Stimulated activated CD8-positive, alpha-beta memory T cell treated with anti-CD3 and anti-CD28 coated beads, Interleukin-15, amount 100 ng/mL, for 24 hours (primary cell): ENCODE measurements at places on chromosomes 2 and 18.

DNA sequence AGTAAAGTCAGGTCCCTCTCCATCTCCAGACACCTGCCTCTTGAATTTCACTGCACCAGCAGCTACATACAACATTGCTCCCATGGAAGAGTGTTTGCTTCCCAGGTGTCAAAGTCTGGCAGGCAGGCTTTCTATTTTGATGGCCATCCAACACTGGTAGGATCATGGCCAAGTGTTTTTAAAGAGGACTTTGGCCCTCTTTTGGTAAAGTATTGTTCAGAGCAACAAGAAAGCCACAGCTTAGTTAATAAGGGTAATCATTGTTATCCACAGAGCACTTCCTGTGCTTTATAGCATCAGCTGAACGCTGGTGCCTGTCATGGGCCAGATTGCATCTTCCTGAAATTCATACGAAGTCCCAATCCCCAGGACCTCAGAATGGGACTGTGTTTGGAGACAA is 133.2 kb downstream of the NCK2 start:
- DNase-seq = no peak

DNA sequence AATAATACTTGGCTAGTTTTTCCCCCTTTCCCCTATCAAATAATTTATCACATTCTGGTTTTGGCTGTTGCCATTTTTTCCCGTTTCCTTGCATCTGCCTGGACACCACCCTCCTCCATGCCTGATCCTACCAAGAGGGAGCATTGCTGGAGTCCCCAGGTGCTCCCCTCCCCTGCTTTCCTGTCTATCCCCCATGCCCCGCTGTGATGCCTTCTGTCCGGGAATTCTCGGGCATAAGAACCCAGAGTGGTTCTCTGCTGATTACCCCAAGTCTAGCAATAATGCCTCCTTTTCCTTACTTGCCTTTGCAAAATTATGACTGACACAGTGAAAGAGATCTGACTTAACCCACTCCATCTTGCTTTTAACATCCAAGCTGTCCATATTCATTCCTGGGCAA is 248.0 kb upstream of the PXDN start:
- no peak for DNase-seq

GRCh38 chr2:222690564-222691200 is 19.2 kb downstream of the MOGAT1 start:
- peak; percentile 38 for DNase-seq

- DNase-seq = no peak
Measured at GRCh38 chr2:164839914-164840457, 1.6 kb downstream of the COBLL1 start.

DNA sequence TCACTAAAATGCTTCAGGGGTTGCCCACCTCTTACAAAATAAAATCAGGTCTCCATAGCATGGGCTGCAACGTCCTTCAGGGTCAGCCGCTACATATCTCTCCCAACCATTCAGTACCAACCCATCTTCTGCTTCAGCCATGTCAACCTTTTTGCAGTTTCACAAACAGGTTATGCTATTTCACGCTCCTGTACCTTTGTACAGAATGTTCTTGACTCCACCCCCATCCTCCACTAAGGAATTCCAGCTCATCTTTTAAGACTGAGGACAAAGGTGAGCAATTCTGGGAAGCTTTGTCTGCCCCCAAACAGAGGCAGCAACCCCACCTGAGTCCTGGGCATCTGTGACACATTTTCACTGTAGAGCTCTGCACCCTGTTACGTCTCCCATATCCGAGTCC is 8.8 kb upstream of the EVA1A start:
- no peak for DNase-seq

GRCh38 chr2:97760480-97761049 is 47.2 kb downstream of the ZAP70 start:
- no peak for DNase-seq

DNA sequence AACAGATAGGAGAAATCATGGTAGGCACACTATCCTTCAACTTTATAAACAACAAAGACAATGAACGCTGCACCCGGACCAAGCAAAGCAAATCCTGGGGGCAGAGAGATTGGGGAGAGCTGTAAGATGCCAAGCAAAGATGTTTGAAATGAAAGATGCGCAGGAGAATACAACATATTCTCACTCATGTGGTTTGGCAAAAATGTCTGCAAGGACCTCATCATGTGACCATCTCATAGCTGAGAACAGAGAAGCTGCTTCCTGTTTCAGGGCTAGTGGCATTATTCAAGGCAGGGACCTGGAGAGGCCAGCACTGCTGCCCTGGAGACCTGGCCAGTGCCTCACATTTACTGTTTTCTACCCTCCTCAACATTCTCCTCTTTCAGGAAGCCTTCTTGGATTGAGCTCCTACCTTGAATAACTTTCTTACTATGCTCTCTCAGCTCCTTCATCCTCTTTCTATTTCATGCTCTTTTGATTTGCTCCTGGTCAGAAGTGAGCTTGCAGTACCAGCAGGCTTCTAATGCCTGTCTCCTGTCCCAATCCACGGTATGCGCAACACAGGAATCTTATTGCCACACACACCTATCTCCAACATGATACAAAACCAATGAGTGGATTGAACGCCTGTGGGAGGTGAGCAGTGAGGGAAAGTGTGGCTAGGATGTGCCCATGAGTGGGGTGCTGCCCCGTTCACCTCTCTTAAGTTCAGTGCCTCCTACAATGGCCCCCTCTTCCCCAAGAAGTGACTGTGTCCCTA is 133.0 kb downstream of the CELF4 start:
- no peak for DNase-seq

GRCh38 chr2:15548974-15549373 is 12.2 kb downstream of the NBAS start:
- DNase-seq = no peak

GRCh38 chr2:196473617-196474016 is 165.9 kb upstream of the CCDC150 start:
- no peak for DNase-seq

GRCh38 chr2:45259547-45260160 is 250.4 kb upstream of the SIX2 start:
- DNase-seq = no peak

GRCh38 chr18:73891572-73892421 is 255.8 kb downstream of the FBXO15 start:
- DNase-seq = no peak

DNA sequence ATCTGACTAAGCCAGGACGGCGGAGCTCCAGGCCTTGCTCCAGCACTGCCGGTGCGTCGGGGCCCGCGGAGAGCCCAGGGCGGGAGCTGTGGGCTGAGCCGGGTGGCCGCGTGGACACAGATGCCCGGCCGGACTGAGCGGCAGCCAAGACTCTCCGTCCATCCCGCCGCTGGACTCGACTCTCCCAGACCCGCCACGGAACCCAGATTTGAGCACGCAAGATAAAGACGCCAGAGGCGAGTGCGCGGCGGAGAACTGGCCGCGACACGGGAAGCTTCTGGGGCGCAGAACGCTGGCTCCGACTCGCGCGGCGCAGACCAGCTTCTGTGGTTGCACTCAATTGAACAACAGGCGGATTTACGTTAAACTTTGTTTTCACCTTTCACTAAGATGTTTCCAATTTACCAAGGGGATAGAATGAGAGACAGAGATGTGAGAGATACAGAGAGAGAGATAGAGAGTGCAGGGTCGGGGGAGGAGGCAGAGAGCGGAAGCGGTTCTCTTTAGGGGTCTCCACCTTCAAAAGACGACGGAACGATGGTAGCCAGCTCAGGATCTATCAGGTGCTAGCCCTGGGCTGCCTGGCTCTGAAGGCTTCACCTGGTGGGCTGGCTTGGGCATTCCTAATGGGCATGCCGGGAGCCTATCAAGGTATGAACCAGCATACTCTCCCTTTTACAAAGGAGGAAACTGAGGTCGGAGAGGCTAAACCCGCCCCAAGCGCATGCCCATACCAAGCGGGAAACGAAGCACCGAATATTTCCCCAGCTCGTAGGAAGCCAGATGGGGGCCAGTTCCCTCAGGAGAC is 10.4 kb upstream of the EN1 start:
- no peak for DNase-seq

GRCh38 chr18:48808476-48808875 is 142.3 kb downstream of the SMAD7 start:
- DNase-seq = no peak

DNA sequence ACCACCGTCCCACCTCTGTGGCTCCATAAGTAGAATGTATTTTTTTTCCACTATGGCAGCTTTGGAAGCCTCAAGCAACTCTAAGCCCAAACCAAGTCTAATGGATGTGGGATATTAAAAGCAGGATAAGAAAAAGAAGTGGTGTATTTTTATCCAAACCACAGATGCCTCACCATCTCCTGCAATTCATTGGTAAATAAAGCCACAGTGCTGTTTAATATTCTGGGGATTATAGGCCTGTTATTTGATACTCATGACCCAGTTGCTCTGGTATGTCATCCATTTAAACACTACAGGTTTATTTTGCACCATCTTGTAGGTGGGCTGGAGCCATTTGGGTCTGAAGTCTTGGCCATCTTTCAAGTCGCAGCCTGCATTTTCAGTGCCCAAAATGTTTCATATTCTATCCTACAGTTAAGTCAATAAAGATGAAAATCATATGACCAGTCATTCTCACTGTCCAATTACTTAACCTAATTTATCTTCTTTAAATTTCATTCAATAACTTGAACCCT is 279.5 kb upstream of the EPHA4 start:
- no peak for DNase-seq

DNA sequence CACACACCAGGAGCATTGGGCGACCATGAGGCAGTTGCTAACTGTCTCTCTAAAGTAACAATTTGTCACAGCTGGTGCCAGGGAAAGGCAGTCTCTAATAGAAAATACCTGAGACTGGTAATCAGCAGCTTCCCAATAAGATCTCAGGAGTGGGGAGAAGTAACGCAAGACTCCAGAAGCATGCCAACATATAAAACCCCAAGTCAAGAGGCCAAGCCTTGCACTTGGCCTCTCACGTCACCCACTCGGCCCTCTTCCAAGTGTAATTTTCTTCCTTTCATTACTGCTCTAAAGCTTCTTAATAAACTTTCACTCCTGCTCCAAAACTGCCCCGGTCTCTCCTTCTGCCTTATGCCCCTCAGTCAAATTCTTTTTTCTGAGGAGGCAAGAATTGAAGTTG is 455.6 kb upstream of the ACVR2A start:
- DNase-seq = no peak

DNA sequence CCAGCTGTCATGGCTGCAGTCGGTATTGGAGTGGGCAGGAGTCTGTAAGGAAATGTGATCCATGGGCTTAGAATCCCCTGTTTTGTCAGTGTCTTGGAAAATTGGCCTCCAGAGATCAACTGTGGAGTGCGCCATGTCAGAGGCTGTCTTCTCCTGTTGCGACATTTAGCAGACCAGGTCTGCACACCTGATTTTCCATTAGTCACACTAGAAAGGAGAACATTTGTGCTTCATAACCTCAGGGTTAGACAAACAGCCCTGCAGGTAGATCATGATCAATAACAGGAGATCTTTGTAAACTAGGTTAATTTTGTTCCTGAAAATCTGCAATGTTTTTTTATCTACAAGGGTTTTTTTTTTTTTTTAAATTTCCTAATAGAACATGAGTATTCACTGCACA is 28.0 kb downstream of the LDLRAD4 start:
- DNase-seq = no peak

DNA sequence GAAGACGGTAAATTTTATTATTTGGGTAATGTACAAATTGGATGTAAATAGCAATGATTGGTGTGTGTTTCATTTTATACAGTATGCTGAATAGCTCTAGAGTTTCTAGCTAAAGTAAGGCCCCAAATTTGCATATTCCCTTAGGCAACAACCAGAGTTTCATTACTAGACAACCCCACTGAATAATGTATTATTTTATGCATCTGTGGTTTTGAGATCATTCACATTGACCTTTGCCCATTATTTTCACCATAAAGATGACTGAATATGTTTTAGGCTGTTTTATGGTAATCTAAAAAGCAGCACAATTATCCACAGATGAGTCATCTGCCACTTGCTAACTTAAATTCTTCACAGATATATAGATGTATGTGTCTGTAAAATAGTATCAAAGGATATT is 44.5 kb upstream of the C2orf74 start:
- no peak for DNase-seq

DNA sequence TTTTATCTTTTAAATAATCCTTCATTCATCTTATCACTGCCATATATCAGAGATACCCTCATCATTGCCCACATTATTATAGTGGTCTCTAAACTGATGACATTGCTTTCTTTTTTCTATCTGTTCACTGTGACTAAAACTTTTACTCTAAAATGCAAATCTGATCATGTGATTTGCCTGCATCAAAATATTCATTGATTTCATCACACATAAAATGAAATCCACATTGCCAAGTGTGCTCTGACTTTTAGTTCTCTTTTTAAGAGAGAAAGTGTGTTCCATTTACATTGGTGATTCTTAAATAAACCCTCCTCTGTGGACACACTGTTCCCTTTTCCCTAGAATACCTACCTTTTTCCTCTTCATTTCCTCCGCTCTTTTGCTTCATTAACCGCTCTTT is 7.5 kb downstream of the REL start:
- DNase-seq = no peak

GRCh38 chr2:219803294-219803693 is 175.9 kb downstream of the SLC4A3 start:
- DNase-seq = no peak

DNA sequence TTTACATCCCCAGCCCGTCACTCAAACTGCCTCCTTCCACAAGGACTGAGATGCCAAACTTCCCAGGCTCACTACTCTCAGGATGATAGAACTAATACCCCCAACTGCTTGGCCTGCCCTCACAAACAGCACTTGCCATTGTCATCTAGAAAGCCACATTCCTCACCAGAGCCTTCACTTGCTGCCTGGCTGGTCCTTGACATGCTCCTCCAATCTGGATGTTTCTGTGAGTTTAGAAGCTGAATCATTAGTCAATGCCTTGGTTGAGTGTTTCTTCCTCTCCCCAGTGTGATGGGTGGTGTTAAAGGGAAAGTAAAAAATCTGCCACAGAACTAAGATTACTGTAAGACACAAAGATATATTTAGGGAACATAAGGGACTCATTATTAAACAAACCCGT is 52.5 kb downstream of the MARCHF4 start:
- DNase-seq = no peak

GRCh38 chr18:3598581-3598980 is 148.6 kb downstream of the TGIF1 start:
- DNase-seq = no peak

- DNase-seq = no peak
Measured at GRCh38 chr2:239544918-239545465, 144.2 kb upstream of the HDAC4 start.

- DNase-seq = no peak
Measured at GRCh38 chr2:114056294-114057143, 166.6 kb downstream of the ACTR3 start.

- DNase-seq = no peak
Measured at GRCh38 chr2:192566863-192567262, 372.1 kb upstream of the TMEFF2 start.

- no peak for DNase-seq
Measured at GRCh38 chr2:58629545-58630119, 388.5 kb upstream of the FANCL start.

GRCh38 chr2:152098496-152099366 is at the start of gene CACNB4:
Gene CACNB4 (minus strand): TSS chr2:152099044.
- DNase-seq = no peak

DNA sequence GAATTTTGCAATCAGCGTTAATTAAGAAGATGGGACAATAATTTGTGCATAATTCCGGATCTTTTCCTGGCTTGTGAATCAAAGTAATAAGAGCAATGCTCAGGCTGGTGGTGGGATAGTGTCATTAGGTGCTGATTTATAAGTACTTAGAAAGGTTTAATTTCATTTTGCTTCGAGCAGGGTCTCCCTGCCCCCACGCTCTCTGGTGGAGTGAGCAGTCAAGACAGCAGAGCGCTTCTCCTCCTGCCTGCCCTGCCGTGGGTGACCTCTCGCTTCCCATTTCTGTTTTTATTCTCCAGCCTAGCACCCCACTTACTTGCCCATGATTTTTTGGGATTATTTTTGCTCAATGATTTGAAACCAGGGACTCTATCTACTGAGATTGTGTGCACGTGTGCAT is 7.1 kb downstream of the ASB18 start:
- no peak for DNase-seq
